ENCODE measurements at places on chromosomes 12 and 14.

GRCh38 chr12:22527999-22528398, 16.3 kb downstream of the C2CD5 start:
- DNase-seq, result no peak

DNA sequence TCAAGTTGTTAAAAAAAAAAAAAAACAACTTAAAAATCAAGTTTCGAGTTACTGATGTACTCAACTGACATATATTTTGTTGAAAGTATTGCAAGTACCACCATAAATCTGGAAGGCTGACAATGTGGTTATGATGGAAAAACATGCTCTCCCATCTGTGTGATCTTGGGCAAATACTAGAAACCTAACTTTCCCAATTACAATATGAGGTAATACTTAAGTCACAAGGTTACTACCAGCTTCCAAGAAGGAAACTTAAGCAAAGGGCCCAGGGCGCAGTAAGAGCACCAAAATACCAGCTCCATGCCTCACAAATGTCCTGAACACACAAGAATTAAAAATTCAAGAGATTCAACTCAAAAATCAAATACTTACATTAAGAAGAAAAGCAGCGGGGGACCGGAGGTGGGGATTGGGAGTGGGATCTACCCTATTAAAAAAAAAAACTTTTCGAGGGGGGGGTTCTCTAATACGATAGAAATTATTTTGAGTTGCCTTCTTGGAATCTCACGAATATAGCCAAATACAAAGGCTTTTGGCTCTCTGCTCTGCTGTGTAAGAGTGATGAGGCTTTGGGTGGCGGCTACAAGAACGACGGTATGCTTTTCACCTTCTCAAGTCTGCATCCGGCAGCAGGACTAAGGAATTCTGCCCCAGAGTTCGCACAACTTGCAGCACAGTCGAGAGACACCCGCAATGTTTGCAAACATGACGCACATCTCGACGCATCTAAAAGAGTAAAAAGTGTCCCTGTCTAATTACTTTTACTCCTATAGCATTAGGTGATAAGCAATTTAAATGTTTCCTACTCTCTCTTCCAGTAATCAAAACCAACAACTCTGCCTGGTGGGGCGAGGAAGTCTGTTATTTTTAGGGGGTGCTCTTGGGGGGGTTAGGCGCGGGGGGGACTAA, 1.1 kb downstream of the SAV1 start:
- no peak for DNase-seq

GRCh38 chr12:13179211-13180074, 17.1 kb upstream of the EMP1 start:
- DNase-seq, result no peak

- DNase-seq, result no peak
These were observed 13.9 kb downstream of the PTHLH start for GRCh38 chr12:27958675-27959074.

GRCh38 chr12:52829986-52830770, 3.9 kb downstream of the KRT79 start:
- DNase-seq, result no peak

- DNase-seq, result no peak
These were observed 10.9 kb upstream of the TAC3 start for GRCh38 chr12:57027011-57027804.

DNA sequence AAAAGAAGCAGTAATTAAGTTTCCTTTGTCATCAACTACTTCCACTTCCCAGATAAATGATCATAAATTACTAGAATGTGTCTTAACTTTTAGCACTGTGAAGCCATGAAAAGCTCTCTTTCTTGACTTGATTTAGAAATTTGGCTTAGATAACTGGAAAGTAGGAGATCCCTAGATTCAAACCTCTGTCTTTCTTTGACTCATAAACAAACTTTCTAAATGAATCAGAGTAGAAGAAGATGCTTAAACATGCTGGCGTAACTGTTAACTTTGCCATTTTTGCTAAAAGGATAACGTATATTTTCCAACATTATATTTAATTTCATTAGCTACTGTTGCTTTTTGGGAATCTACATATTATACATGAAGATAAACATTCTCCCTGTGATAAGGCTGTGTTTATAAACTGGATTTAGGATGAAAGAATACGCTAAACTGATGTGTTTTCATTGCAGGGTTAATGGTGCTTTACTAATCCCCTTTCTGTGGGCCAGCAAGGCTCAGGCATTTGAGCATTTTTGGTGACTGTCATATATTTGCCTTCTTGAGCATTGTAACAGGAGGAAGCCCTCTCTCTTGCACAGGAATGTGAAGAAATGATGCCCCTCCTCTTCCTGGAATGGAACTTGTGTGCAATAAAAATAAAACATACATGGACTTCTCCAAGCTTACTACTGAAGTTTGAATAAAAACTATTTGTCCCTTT, 301.4 kb downstream of the BMP4 start:
- DNase-seq, result no peak

DNA sequence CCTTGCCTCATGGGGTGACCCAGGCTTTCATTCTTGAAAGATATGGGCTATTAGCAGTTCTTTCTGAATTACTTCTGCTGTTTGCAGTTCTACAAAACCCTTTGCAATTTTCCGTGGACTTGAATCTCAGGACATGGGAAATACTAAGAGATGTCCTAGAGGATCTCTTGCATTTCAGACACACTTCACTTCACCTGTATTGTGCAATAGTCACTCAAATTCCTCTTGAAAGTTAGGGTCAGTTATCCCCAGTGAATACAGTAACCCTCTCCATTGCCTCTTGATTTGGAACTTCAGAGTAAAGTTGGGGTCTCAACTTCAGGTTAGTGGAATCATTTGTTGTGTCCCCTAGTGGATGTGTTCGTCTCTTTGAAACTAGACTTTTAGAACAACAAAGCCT, 31.8 kb downstream of the YLPM1 start:
- DNase-seq, result no peak

DNA sequence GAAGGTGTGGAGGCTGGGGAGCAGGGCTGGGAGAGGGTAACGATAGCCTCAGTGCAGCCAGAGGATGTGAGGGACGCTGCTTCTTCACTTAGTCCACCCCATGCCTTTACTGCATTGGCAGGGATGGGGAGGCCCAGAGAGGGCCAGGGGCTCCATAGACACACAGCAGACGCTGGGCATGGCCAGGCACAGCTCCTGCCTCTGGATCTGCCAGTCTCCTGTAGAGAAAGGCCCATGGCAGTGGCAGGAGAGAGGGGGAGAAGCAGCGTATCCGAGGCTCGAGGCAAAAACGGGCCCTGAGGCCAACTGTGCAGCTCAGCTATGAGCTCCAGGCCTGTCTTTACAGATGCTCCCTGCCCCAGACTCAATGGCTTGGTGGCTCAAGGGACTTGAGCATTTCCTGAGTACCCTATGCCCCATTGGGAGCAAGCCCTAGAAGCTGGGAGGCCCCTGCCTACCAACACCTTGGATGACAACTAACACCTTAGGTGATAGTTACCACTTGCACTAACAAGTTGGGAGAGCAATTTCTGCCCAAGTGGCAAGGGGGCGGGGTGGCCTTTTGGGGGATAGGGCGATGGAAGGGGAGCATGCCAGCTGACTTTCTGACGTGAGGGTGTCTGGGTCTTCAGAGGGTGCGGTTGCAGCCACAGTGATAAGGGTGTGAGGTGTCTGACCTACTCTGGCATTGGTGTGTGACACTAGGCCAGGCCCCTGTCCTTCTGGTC, 5.0 kb upstream of the LBHD2 start:
- no peak for DNase-seq

DNA sequence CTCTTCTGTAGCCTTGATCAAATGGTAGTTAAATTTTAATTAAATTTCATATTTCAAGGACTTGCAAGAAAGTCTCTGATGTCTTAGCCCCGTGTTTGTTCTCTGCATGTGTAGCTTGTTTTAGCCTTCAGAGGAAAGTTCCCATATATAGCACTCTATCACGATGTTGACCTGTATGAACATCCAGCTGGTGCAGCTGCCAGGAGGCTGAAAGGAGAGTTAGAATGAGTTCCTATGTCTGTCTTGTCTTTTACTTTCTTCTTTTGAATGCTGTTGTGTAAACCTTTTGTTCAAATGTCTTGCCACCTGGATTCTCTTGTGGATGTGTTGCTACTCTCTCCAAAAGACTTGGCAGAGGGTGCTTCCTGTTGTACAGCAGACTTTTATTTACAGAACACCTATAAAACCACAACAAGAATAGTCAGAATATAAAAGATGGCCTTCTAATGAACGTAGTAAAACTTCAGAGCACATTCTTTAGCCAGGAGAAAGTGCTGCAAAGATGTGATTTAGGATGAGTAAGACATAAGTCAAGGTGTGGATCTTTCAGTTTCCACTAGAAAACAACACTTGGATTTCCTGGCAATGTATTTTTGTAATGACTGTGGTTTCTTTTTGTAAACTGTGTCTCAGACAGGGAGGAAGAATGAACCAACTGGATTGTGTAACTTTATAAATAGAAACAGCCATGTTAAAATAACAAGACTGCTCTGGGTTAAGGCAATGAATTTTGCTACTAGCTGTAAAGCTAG, 17.2 kb downstream of the NAV3 start:
- no peak for DNase-seq

GRCh38 chr12:25502118-25502517, 51.0 kb downstream of the LMNTD1 start:
- DNase-seq, result no peak

DNA sequence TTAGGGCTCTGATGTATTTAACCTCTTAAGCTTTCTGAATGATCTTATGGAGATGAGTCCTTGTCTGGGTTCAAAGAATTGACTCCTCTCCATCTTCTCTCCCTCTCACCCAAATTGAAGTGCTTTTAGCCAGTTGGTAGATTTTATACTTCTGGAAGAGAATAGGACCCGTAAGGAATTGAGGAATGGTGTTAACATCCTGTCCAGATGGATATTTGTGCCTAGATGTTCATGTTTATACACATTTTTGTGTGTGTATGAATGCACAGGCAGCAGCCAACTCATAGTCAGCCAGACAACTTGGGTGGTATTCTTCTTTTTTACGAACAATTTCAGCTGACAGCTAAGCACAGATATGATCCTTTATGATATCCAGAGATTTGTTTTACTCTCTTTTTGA, 449.6 kb upstream of the RGS6 start:
- no peak for DNase-seq

DNA sequence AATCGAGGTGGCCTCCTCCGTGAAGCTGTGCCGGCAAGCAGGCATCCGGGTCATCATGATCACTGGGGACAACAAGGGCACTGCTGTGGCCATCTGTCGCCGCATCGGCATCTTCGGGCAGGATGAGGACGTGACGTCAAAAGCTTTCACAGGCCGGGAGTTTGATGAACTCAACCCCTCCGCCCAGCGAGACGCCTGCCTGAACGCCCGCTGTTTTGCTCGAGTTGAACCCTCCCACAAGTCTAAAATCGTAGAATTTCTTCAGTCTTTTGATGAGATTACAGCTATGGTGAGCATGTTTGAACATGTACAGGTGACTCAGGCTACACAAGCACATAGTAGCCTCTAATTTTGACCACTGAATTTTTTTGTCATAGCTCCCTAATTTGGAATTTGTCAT, 59.7 kb downstream of the ATP2A2 start:
- DNase-seq, result no peak

- DNase-seq, result no peak
These were observed 110.5 kb upstream of the CLEC14A start for GRCh38 chr14:38366374-38366773.

DNA sequence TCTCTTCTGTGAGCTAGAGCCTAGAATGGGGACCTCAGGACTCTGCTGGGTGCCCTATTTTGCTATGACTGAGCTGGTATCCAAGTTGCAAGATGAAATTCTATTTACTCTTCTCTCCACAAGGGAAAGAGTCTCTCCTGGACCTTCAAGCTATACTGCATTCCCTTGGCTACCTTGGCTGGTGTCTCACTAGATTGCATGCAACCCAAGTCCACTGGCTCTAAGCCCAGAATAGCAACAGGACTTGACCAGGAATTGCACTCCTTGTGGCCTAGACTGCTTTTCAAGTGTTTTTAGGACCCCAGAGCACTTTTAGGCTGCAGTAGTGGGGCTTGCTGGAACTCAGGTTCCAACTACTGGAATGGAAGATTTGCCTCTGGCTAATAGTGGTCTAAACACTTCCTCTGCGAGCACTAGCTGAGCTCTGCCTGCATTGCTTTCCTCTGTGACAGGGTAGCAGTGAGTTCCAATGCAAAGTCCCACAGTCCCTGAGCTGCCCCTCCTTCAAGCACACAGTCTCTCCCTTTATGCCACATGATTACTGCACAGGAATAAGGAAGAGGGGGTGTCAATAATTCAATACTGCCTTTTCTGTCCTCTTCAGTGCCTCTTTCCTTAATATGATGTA, 1009.1 kb upstream of the FLRT2 start:
- no peak for DNase-seq

DNA sequence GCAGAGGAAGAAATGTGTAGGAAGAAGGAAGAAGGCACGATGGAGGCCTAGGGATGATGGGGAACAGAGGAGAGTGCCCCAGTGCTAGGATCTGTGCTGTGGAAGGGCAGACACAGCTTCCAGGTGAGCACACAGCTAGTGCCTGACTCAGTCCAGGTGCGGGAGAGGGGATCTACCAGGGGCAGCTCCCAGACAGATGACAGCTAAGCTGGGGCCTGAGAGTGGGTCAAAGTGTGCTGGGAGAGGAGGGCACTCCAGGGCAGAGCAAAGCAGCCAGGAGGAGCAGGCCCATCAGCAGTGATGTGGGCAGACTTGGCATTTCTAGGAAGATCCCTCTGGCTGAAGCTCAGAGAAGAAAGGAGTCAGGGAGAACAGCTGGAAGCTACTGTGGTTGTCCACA, 36.7 kb downstream of the LRTM2 start:
- no peak for DNase-seq

- DNase-seq, result no peak
These were observed 2.0 kb downstream of the DYRK2 start for GRCh38 chr12:67650388-67651131.

DNA sequence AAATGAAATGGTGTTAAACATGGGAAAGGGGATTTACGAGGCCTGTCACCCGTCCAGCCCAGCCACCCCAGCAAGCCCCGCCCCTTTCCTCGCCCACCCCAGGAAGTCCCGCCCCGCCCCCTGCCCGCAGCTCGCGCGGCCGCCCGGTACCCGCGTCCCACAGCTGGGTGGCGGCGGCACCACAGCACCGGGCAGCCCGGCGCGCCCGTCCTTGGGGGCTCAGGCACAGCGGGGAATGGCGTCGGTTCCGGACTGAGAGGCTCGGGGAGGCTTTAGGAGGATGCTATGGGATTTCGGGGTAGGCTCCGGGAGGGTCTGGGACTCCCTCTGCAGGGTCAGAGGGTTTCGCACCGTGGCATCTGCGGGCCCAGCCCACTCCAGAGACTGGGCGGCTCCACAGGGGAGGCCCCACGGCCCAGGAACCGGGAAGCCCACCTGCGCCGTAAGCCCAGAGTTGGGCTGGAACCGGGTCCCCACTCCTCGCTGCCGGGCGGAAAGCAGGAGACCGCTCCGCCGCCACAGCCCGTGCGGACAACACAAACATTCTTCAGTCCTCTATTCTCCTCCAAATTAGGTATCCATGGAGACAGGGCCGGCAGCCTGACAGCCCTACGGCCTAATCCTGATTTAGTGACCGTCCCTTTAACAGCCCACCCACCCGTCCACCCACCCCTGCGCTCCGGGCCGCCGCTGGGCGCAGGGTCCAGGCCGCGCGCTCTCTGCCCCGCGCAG, 1.4 kb downstream of the FIGNL2 start:
- DNase-seq, result no peak

All from GM12892 (cell line).